ENCODE measurements at places on chromosomes 7 and 10. TPM values are rescaled to one million over a fixed set of nuclear protein-coding genes. Genes with fewer than 3 reads are reported as not detected.

The VWA2 gene
- total RNA-seq, result 5.4 TPM

The BLNK gene
- 13.8 TPM for total RNA-seq

The GSAP gene
- total RNA-seq, result 52.1 TPM

DNA sequence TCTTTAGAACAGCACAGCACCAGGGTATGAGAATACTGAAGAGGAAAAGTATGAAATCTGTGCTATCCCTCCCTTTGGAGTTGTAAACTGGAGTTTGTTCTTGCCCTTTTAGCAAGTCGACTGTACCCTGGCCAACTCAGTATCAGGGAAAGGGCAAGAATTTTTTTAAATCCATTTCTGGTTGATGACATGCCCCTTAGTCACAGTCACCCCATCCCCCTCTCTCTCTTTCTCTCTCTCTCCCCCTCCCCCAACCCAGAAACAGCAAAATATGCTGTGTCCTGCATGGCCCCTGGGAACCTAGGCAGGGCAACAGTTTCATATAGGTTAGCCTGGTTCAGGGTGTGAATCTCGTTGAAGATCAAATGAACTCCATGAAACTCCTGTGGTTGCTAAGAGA lies 177.7 kb upstream of the ADO start:
- no peak for DNase-seq

GRCh38 chr10:112855134-112855533 lies 94.9 kb upstream of the TCF7L2 start:
- DNase-seq, result no peak

DNA sequence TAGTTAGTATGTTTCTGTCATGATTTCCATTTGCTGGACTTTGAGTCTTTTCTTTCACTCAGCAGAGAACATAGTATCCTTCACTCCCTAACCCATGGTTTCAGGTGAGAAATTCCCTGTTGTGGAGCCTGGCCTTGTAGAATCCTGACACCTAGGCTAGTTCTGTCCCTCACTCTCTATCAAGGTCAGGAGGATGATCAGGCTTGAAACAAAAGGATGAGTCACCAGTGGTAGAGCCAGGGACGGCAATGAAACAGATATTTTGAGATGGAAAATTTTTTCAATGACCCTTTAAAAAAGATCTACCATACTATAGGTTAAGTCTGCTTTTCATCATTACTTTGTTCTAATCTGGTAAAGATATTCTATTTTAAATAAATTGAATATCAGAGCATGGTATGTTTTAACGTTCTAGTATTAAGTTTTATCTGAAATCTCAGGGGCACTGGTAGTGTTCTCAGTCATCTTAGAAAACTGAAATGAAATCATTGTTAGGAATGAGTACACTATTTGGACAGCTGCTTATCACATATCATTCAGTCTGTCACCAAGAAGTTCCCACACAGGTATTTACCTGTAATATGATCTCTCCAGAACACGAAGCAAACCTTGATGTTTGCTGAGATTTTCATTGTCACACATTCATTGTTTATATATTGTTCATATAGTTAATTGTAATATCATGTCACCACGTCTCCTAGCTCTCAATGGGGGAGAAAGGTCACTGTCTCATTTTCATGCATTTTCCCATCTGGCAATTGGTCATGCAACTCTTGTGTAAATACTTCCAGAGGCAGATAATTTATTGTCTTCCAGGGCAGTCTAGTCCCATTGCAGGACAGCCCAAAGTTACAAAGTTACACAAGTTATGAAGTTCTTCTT lies 299.9 kb upstream of the LRRTM3 start:
- DNase-seq, result no peak

DNA sequence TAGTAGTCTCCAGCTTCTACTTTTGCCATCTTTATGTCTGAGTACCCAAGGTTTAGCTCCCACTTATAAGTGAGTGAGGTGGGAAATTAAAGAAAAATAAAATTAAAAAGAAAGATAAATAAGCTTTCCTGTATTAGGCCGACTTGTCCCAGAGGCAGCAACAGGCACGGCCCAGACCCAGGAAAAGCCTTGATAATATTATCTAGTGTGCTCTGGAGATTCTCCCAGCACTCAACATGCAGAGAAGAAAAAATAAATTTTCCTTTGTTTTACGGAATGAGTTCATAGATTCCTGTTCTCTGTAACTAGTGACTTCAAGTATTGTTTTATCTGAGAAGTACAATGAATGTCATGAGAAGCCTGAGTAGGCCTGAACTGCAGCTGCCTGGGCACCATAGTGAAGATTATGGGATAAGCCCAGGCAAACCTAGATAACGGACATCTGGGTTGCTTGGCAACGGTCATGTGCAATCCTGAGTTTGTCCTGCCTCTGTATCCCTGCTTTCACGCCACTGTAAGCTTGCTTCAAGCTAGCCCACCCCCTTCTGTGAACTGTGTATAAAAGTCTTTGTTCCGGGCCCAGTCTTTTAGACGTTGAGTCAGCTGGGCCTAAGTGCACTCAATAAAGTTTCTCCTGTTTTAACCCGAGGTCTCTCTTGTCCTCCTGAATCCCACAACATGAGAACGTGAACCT lies 6.4 kb downstream of the ATE1 start:
- no peak for DNase-seq

GRCh38 chr7:73822319-73823173 lies 8.2 kb upstream of the CLDN4 start:
- no peak for DNase-seq

Measured in stomach (tissue), 19 donors.